ENCODE measurements at places on chromosomes 3 and 15.

- no peak for DNase-seq
Observed at GRCh38 chr3:140448001-140448400, 229.9 kb upstream of the TRIM42 start.

DNA sequence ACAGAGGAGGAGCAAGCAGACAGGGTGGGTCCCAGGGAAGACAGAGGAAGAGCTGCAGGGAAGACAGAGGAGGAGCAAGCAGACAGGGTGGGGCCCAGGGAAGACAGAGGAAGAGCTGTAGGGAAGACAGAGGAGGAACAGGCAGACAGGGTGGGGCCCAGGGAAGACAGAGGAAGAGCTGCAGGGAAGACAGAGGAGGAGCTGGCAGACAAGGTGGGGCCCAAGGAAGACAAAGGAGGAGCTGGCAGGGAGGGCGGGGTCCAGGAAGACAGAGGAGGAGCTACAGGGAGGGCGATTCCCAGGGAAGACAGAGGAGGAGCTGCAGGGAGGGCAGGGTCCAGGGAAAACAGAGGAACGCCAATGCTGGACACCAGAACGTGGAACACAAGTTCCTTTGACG is 66.5 kb downstream of the PLXNA1 start:
- DNase-seq: no peak

- peak; percentile 8 for DNase-seq
Observed at GRCh38 chr3:156978481-156978961, 152.4 kb downstream of the LEKR1 start.

- no peak for DNase-seq
Observed at GRCh38 chr15:52217186-52217585, 26.0 kb upstream of the GNB5 start.

- DNase-seq: no peak
Observed at GRCh38 chr15:83733691-83734090, 79.8 kb downstream of the ADAMTSL3 start.

GRCh38 chr15:26261966-26262365 is 398.8 kb upstream of the ATP10A start:
- DNase-seq: no peak

GRCh38 chr15:96448923-96449322 is 118.4 kb downstream of the NR2F2 start:
- DNase-seq: no peak

DNA sequence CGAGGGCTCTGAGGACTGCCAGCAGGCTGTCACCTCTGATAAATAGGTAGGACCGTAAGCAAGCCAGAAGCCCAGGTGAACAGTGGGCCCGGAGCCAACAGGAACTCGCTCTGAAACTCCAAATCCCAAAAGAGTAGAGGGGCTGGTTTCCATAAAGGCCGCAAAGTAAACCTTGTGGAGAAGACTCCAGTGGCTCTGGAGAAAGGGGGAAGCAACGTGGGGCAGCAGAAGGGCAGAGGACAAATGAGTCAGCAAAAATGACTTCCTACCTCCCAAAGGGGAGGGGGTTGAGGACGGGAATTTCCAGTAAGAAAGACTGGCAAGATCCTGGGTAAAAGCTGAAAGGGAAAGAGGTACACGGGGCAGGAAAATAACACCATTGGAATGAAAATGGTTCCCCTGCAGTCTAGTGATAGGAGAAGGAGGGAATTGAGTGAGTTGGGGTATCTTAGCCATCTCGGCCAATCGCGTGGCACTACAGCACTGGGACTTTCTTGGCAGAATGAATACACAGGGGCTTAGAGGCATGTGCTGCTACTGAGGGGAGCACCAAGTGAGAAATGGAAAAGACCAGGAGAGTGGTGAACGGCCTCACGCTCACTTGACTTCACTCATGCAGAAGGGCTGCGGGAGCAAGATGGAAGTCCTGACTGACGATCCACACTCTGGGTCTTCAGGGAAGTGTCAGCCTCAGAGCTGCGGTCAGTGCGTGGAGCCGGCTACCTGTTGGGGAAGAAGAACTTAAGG is 33.2 kb downstream of the BMF start:
- no peak for DNase-seq

DNA sequence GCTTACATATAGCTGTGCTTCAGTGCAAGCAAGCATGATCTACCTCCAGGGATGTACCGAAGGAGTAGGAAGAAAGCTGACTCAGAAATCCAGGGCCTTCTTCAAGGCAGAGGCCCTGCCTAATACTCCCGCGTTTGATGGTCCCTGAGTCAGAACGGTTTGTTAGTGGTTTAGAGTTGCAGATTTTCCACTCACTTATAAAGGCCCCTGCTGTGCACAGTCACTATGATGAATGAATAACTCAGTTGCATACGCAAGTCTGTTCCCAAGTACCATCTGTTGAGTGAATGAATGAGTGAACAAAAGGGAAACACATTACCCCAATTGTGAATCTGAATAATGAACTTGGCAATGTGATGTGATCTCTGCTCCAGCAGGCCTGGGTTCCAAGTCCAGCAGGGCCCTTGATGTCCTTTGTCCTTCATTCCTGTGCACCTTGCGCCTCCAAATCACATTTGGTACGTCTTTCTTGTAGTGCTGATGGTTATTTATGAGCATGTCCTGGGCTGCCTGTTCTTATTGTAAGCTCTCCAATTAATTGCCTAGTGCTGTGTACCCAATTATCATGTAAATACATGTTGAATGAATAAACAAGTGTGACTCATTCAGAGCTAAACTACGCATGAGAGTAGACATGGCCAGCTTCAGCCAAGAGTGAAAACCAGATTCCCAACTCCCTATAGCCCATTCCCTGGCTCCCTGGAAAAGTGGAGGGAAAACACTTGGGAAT is 85.3 kb upstream of the LIMD1 start:
- DNase-seq: peak; percentile 87

DNA sequence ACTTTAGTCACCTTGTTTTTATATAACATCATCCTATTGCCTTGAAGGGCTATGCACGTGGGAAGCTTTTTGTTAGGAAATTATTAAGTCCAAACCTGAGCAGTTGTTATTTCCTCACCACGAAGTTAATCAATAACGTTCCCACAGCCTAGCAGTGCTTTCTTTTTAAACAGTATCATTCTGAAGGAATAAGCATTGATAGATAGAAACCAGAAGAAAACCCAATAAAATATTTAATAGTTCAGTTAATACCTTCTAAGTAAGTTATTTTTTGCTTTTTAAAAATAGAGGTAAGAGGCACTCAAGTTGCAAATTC is 149.3 kb downstream of the KCNMB2 start:
- DNase-seq: no peak

GRCh38 chr3:5122741-5123706 is 932 bp downstream of the ARL8B start:
- DNase-seq: peak; percentile 66

GRCh38 chr3:89521328-89521727 is 413.9 kb downstream of the EPHA3 start:
- no peak for DNase-seq

GRCh38 chr3:57370341-57370740 is 77.9 kb upstream of the ASB14 start:
- DNase-seq: no peak

GRCh38 chr3:126567696-126568438 is 9.1 kb upstream of the C3orf22 start:
- DNase-seq: peak; percentile 32

- DNase-seq: no peak
Observed at GRCh38 chr15:51401051-51401780, 59.8 kb downstream of the GLDN start.

- DNase-seq: no peak
Observed at GRCh38 chr15:61079529-61079928, 149.6 kb downstream of the RORA start.

- DNase-seq: peak; percentile 83
Observed at GRCh38 chr3:134078169-134078831, 48.6 kb upstream of the SLCO2A1 start.

- no peak for DNase-seq
Observed at GRCh38 chr15:58584789-58585461, 153.1 kb downstream of the LIPC start.

DNA sequence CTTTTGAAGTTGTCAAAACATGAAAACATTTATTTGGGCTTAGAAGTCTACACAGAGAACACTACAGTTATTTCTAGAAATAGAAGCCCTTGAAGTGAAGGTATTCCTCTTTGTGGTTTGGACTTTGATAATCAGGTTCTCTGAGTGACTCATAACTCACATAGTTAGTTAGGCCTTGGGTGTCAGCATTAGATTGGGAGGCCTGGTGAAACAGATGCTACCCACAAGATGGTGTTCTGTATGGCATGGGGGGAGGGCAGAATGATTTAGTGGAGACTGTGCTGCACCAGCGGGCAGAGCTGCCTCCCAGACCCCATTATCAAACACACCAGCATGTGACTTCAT is 108.9 kb upstream of the ETV5 start:
- DNase-seq: no peak

DNA sequence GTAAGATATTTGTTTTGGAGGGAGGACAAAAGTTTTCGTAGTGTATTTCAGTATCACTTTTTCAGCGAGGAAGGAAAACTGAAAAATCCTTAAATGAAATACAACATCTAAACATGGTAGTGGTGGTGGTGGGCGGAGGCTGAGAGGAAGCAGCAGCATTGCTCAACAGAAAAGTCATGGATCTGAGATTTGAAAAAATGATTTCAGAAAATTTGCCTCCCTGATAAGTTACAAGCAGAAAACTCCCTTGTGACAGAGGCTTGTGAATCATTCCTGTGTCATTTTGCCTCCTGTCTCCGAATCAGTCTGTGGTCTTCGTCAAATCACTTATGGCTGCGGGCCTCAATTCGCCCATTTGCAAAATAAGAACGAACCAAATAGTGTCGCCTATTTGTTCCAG is 965 bp upstream of the CRBN start:
- DNase-seq: no peak
